ENCODE measurements at places on chromosomes 4 and X.

GRCh38 chr4:39718366-39719323 lies 20.7 kb downstream of the UBE2K start:
- no peak for DNase-seq

GRCh38 chrX:43743100-43743822 lies 87.2 kb downstream of the MAOA start:
- DNase-seq, result no peak

- DNase-seq, result no peak
These were observed 159.7 kb upstream of the ATP6AP2 start for GRCh38 chrX:40420899-40421729.

DNA sequence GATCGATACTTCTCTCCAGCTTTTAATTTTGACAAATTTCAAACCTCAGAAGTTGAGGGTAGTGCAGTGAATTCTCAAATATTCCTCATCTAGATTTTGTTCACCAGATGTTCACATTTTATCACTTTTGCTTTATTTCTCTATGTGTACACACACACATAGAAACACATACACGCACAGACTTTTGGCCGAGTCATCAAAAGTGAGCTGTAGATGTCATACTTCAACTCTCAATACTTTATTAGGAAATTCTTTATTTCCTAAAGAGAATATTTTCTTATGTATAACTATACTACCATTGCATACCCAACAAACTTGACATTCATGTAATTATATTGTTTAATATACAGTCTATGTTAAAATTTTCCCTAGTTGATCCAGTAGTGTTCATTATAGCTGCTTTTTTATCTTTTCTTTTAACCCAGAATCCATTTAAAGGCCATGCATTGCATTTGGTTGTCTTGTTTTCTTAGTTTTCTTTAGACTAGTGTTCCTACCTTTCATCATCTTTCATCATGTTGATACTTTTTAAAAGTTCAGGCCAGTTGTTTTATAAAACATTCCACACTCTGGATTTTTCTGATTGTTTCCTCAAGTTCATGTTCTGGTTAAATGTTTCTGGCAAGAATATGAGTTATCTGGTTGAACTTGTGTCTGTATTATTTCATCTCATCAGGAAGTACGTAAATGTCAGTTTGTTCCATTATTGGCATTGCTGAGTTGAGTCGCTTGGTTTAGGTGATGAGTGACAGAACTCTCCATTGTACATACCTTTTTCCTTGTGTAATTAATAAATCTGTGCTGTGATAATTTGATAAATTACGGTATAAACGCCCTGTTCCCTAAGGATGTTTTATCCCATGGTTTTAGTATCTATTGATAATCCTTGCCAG lies 94.1 kb upstream of the TLR2 start:
- no peak for DNase-seq

- no peak for DNase-seq
These were observed 21.8 kb upstream of the TNIP3 start for GRCh38 chr4:121185960-121186359.

GRCh38 chr4:120796271-120796670 lies 126.3 kb downstream of the PRDM5 start:
- no peak for DNase-seq

DNA sequence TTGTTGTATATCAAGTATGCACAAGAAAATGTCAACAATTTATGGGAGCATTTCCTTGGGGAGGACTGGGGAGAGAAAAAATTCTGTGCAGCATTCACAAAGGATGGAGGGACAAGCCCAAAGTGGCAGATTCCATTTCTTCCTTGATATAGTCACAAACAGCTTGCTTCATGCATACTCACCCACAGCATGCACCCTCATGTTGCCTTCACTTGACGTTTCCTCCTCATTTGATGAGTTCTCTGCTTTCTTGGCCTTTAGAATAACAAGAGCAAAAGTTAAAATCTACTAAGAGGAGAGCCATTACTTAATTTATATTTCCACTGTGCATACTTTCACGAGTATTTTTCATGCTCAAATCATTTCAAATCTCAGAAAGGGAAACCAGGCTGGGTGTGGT lies 37.7 kb downstream of the SPARCL1 start:
- no peak for DNase-seq

GRCh38 chr4:152862608-152863007 lies 73.5 kb upstream of the FHDC1 start:
- DNase-seq, result no peak

GRCh38 chr4:85932500-85933290 lies 427.2 kb downstream of the MAPK10 start:
- DNase-seq, result no peak

GRCh38 chr4:629915-630641 lies 4.7 kb downstream of the PDE6B start:
- no peak for DNase-seq

GRCh38 chrX:34058005-34058404 lies 74.1 kb downstream of the FAM47A start:
- DNase-seq, result no peak

- DNase-seq, result no peak
These were observed 66.3 kb upstream of the STX18 start for GRCh38 chr4:4608214-4608537.

DNA sequence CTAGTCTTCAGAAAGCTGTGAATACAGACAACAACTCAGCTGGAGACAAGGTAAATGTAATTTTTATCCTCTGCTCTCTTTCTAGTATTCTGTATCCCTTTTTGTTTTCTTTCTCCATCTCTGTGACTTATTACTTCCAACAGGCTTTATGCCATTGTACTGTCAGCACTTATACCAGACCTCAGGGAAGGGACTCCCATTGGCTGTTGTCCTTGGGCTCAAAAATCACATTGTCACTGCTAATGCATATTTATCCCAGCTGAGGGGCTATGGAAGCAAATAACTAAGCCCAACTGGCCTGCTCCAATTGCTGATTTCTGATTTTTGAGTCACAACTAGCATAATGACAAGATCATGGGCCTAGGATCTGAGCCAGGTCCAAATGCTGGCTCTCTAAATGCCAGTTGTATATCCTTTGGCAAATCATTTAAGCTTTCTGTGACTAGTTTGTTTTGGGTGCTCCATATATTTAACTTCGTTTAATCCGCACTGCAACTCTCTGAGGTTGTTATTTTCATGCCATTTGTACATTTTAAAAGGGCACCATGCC lies 395.1 kb upstream of the GNPDA2 start:
- no peak for DNase-seq

DNA sequence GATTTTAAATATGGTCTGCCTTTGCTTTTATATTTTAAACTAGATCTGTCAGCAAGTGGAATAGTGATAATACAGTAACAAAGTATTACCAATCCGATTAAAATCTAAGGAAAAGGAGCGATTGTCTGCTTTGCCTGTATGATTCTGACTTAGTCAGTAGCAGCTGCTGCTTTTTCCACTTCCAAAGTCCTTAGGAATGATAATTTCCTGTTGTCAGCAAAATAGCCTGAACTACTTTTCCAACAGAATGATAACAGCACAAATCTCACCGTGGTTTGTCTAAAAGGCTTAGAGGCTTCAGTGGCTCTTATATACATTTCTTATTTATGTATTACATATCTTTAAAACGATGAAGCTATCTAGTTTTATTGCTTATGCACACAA lies 290.0 kb downstream of the ANK2 start:
- no peak for DNase-seq

DNA sequence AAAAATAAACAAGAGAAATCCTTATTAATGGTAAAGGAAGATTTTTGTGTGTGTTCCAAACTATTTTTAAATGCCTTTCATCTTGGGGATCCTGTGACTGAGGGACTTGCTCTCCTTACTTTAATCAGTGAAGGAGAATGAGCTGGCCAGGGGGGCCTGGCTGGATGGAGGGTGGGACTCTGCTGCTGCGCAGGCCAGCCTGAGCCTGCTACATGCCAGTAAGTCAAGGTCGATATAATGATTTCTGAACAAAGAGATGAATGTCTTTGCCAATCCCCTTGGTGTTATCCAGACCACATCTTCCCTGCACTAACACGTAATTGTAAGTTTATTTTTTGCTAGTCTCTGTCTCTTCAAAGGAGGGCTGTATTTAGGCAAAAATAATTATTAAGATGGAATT lies 1679.2 kb upstream of the TENM3 start:
- no peak for DNase-seq

DNA sequence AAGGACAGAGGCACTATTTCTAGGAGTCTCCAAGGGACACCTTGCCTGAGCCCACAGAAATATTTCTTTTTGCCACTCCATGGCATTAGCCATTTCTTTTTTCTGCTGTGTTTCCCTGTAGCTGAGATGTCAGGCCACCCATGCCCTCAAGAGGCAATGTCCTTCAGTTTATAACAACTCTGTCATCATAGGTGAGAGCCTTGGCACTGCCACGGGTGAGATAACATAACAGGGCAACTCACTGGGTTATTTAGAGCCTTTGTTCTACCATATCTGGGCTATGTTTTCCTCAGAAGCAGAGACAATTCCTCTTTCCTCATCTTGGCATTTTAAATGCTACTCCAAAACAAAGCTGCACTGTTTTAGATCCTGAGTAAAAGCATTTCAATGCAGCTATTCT lies 99.9 kb upstream of the MAOA start:
- DNase-seq, result no peak

GRCh38 chr4:114986133-114986532 lies 127.3 kb downstream of the NDST4 start:
- no peak for DNase-seq

- no peak for DNase-seq
These were observed 79.5 kb downstream of the MAGEB5 start for GRCh38 chrX:26295425-26295824.

- no peak for DNase-seq
These were observed 299.6 kb downstream of the EPHA5 start for GRCh38 chr4:65370709-65371108.

DNA sequence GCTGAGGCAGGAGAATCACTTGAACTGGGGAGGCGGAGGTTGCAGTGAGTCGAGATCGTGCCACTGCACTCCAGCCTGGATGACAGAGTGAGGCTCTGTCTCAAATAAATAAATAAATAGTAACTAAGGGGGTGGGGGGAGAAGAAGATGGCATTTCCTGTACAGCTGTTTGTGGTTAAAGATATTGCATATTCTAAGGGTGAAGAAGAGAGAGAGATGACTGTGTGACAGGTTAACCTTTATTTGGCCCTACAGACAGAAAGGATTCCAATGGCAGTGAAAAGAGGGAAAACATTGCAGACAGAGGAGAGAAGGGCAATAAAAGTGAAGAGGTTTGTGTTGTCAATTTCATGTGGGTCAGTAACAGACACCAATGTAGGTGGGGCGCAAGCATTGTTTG lies 9.4 kb downstream of the TASL start:
- DNase-seq, result no peak

DNA sequence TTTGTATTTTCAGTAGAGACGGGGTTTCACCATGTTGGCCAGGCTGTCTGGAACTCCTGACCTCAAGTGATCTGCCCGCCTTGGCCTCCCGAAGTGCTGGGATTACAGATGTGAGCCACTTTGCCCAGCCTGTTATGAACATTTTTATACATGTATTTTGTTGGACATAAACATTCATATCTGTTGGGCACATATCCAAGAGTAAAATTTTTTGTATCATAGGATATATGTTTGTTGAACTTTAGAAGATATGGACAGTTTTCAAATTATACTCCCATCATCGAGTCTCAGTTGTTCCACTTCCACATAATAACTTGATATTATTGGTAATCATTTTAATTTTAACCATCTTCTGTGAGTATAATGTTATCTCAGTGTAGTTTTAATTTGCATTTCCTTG lies 23.6 kb downstream of the GLRB start:
- DNase-seq, result no peak

DNA sequence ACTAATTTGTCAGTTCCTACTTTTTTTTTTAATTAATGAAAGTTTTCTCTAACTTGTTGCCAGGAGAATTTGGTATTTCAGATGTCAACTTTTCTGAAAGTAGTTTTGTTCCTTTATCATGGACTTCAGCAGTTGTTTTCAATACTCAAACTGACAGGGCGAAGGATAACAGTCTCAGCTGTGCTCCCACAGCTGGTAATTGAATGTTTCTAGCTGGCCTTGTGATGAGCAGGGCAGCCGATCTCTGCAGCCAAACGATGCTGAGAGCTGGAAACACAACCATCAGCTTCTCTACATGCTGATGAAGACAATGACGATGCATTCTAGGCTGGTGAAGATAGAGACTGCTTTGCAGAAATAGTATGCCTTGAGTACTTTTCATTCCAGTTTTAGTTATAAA lies 130.0 kb upstream of the MAP9 start:
- DNase-seq, result no peak

DNA sequence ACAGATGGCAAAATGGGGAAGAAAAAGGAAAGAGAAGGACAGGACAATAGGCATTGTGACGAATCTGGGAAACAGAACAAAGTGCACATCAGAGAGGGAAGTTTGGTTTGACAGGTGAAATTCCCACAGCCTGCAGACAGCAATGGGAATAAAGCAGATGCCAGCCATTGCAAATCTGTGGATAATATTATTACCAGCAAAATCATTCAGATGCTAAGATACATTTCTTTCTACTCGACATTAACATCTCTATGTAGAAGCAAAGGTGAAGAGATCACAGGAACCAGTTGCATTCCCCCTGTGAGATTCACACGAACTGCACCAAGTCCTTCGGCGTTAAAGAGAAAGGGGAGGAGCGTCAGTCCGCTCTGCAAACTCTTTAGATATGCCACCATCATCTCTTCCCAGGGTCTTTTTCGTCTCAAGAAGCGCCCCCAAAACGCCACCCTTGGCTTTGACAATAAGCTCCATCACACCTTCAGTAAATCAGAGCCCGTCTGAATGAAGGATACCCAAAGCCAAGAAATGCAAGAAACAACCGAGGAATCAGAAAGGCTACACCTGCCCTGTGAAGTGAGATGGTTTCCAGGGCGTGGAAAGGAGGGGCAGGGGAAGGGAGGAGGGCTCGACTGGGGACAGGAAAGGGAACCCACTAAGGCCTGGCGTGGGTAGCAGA lies 1.9 kb downstream of the NEUROG2 start:
- no peak for DNase-seq

DNA sequence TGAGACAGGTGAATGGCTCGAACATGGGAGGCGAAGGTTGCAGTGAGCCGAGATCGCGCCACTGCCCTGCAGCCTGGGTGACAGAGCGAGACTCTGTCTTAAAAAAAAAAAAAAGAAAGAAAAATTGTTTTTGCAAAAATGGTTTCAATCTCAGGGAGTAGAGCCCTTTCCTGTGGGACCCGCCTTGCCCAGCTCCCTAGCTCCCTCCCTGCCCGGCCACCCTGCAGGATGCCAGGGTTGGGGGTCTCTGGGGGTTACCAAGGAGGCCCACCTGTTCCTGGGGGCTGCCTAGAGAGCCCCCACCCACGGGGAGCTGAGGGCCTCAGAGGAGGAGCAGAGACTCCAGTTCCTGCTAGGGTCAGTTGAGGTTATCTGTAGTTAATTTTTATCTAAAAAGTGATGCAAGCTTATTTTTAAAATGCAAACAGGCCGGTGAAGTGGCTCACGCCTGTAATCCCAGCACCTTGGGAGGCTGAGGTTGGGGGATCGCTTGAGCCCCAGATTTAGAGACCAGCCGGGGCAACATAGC lies 18.7 kb upstream of the PLCXD1 start:
- no peak for DNase-seq

DNA sequence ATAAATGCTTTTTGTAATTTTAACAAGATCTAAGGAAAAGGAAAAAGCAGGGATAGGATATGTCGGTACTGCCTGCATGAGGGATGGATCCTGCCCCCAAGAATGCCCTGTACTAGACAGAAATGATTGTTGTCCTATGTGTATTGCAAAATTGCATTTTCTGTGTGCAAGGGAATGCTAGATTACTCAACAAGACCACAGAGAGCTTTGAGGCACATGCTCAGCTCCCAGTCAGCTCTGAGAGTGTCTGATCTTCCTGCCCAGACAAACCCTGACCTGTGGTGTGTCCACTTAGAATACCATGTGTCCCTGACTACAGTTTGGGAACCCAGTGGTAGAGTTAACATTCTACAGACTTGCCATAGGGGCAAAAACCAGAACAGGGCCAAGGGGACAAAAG lies 129.2 kb upstream of the PAK3 start:
- no peak for DNase-seq
